KG1 (cell line): ENCODE measurements at places on chromosomes 16 and 17.
A peak's percentile ranks its signal among the peaks of the same experiment; 100 is the strongest.

- no peak for DNase-seq
Measured at GRCh38 chr16:12195296-12195695, 218.8 kb downstream of the SNX29 start.

- DNase-seq: peak; percentile 41
Measured at GRCh38 chr17:38703742-38704605, 1.1 kb upstream of the MLLT6 start.

- DNase-seq: no peak
Measured at GRCh38 chr17:27748360-27748825, 51.9 kb downstream of the NOS2 start.

DNA sequence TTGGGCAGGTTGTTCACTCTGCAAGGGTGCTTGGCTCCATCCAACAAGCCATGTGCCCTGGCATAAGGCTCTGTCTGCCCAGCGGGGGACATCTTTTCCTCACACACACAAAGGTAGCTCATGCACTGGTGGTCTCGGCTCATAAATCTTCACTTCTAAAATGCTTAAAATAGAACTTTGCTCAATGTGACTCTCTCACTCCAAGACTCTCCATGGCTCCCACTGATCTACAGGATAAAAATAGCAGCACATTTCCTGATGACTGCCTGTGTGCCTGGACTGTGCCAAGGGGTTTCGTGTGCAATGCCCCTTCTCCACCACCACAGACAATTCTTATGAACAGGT lies 15.1 kb upstream of the CIBAR2 start:
- DNase-seq: no peak

DNA sequence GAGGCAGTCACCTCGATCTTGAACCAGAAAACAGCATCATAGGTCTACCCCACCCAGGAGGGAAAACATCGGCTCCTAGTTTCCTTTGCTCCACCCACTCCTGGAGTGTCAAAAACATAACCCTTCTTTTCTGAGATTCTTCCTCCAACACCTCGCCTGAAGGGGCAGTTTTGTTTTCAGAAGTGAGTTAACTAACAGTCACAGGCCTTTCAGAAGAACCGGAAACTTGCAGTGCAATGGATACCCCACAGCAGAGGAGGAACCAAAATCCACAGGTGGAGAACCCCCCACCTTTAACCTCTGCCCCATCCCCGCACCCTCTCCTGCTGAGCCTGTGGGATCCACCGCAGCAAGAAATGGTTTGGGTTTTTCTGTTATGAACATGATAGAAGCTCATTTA lies 7.8 kb upstream of the TEX2 start:
- DNase-seq: no peak
